ENCODE measurements at places on chromosomes 2 and 18.

DNA sequence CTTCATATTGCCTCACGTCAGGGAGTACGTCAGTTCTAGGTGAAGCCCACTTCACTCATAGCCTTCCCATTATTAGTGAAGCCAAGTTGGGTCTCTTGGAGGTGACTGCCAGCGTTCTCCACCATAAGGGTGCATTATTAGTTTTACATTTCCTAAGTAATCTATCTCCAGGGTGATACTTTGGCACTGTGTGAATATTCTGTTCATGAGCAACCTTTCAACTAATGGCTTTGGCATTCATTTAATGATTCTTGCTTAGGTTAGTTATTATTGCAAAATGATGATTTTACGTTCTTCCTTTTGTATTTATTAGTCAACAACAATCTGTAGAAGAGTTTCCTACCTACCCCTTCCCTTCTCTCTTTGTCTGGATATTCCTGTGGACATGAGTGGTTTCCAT is 97.5 kb downstream of the MAP4K4 start:
- no peak for DNase-seq

- peak; percentile 47 for DNase-seq
These were observed 515.0 kb downstream of the PARD3B start for GRCh38 chr2:205060269-205060668.

DNA sequence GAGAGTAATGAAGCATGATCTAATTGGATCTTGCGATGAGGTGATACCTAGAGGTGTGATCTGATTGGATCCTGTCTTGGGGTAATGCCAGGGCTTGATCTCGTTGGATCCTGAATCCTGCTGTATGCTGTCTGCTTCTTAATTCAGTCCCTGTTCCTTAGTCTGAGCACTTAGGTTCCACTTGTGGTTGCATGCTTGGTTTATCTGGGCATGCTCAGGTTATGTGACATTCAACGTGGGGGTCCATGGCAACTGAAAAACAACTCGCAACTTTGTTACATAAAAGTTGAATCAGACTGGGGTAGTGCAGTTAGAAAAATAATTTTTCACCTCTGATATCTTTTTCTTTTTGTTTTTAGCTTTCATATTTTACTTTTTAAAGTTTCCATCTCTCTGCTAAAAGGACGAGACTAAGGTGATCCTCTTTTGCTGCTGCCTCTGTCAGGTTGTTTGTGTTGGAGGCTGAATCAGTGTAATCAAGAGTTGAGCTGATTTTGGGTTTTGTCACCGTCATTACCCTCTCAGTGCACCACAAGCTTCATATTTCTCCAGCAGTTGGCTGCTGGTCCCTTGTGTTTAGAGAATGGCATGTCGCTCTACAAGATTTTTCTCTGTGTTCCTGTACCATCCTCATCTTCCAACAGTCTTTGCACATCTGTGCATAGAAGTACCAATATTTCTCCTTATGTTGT is 67.9 kb downstream of the NCOA1 start:
- no peak for DNase-seq

DNA sequence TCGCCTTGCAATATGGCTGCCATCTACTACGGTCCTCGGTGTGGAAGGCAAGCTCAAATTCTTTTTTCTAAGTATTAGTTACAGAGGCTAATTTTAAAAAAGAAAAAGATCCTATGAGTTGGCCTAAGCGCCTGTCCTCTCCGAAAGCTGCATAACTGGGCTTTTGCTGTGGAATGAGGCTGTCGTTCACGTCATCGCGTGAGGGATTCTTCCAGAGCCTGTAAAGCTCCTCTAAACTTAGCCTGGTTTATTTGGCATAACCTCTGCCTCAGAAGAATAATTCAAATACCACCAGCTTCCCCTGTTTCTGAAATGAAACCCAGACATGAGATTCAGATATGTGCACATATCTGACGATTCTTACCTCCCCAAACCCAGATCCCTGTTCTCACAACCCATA is 187.4 kb downstream of the DNER start:
- no peak for DNase-seq

DNA sequence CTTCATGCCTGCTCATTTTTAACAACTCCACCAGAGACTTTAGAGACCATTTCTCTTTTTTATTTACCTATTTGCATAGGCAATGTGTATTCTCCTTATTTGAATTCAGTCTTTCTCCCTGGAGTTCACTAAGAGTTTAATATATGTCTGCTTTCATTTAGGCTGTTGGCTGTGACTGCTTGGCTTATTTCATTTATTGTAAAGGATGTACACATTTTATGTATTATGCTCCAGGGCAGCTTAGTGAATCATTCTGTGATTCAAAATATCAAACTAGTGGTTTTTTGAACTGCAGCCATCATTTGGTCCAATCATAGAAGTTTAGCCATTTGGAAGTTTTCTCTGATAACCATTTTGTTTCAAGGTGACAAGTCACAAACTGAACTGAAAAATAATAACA is 229.6 kb downstream of the LPIN1 start:
- no peak for DNase-seq

DNA sequence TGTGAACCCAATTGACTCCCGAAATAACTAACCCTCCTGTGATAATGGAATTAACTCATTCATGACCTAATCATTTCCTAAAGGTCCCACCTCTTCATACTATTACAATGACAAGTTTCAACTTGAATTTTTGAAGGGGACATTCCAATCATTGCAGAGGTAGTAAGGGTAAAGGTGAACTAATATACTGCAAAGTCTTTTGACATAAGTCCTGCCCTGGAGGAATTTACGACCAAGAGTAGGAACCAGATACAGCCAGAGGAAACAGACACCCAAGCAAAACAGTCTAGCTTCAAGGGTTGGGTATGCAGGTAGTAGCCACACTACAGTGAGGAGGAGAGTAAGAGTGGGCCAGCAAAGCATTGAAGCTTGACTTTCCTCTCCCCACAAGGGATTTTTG is 1.2 kb upstream of the SRBD1 start:
- DNase-seq = no peak

GRCh38 chr2:21498016-21498415 is 374.2 kb downstream of the TDRD15 start:
- DNase-seq = no peak
